Tongue (tissue), 3 donors: ENCODE measurements at places on chromosomes 11 and 22. TPM values are rescaled to one million over a fixed set of nuclear protein-coding genes. Genes with fewer than 3 reads are reported as not detected.

IFITM10 gene
- total RNA-seq = 0.31 TPM

OOSP4B gene
- not detected for total RNA-seq

GRCh38 chr11:74493791-74494630 is 487 bp upstream of the LIPT2 start:
- DNase-seq = no peak

GRCh38 chr11:35404388-35404775 is 15.0 kb downstream of the SLC1A2 start:
- no peak for DNase-seq

DNA sequence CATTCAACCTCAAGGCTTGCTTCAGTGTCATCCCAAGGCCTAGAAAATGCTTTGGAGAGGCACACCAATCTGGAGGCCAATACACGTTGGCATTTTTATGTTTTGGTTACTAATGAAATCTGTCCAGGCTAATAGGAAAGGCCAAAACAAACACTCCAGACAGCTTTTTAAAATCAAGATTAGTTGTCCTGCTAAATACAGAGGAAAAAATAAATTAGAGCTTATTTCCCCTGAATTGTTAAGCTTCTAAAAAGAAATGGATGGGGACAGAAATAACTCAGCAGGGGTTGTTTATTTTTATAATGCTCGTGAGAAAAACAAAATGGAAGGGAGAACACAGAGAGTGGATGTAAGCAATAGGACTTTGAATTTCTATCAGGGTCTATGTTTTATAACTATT is 438.5 kb upstream of the LRRC4C start:
- DNase-seq = no peak
